ENCODE measurements at places on chromosomes 3 and 15. TPM values are rescaled to one million over a fixed set of nuclear protein-coding genes. Genes with fewer than 3 reads are reported as not detected.

DNA sequence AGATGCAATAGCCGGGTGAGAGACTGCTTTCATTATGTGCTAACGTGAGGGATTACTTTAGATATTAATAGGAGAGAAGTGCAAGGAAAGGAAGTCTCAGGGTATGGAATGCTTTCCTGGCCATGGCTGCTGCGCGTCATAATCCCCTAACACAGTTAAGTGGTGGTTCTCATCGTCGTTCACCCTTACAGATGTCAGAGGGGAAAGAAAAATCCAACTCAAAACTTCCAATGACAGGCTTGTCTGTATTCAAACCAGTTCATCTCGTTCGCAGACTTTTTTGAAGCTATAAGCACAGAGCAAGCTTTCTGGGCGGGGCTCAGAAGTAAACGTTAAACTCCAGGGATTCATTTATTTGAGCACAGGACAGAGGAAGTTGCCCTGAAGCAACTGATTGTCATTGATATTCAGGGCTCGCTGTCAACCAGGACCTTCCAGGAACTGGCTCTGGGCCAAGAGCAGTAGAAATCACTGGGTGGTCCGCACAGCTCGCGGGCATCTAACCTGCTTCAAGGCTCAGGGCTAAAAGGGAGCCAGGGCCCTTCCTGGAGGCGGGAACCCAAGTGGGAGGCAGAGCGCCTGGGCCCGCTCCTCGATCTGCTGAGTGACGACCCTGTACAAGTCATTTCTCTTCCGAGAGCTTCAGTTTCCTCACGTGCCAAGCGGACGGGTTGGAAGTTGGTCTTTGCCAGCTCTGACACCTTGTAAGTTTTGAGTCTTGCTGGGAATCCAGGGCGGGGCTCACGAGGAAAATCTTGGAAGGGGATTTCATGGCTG, 1.1 kb upstream of the LPP start:
- no peak for DNase-seq

DNA sequence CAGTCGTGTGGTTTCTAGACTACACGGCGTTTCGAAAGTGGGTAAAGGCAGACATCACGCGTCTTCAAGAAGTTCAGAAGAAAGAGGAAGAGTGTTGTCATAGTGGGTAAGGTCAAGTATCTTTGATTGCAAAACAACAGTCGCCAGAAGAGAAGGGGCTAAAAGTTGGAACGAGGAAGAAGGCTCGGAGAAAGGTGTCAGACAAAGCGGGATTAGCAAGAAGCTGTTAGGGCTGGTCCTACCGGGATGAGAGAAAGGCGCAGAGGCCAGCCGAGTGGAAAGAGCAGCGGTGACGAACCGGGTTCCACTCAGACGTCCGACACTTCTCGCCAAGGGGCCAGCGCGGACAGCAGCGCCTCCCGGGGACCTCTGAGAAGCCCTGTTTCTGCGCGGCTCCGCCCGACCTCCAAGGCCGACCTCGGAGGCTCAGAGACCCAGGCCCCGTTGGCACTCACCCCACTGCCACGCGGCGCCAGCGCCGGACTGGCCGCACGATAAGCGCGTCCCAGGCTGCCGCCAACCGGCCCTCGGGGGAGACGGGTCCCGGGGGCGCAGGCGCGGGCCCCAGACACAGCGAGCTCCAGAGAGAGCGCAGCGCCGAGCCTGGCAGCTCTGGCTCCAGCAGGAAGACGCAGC, 436 bp downstream of the ADPGK start:
- DNase-seq = no peak

- no peak for DNase-seq
These were observed 65.1 kb downstream of the GLCE start for GRCh38 chr15:69225355-69226022.

DNA sequence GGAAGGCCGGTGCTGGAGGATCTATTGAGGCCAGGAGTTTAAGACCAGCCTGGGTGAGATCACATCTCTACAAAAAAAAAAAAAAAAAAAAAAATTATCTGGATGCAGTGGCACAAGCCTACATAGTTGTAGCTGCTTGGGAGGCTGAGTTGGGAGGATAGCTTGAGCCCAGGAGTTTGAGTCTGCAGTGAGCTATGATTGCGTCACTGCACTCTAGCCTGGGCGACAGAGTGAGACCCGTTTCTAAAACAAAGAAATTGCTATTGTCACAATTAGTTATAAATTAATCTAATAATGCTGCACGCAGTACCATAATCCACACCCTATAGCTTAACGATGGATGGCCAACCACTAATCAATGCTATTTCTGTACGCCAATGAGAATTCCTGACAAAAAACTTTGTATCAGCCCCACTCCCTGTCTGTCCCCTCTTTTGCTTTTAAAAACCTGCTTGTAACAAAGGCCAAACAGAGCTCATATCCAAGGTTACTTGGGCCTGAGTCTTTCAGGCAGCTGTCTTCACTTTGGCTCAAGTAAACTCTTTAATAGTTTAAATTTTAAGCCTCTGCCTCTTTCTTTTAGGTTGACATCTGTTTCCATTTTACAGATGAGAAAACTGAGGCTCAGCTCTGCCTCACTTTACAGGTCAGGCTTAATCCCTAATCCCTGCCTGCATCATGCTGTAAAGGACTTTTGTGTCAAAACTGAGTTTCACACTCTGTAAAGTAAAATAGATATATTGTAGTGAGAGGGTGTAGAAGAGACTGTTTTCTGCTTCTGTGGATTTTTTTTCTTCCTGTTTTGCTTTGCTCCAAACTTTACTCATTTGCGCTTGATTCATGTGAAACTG, 10.9 kb downstream of the FLNB start:
- no peak for DNase-seq

- DNase-seq = no peak
These were observed 454.1 kb upstream of the IL12A start for GRCh38 chr3:159534496-159534895.

DNA sequence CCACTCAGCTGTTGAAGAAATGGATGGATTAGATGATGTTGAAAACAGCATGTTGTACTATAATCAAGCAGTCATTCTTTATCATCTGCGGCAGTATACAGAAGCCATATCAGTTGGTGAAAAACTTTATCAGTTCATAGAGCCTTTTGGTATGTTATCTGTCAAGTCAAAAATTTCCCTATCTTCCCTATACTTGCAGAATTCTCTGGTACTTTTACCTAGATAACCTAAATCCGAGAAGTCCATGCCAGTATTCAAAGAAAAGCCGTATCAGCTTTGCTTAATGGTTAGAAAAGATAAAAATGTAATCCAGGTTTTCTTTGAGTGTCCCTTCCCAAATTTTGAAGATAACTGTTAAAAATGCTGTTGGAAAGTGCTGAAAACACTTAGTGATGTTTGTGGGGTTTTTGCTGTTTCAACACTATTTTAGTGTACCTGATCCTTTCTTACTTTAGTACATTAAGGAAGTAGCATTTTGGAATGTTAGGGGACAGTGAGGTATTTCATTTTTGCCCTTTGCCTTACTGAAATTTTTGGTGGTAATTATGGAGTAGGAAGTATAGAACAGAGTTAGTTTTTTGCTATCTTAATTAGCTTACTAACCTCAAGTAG, 23.8 kb downstream of the CNOT10 start:
- no peak for DNase-seq

- no peak for DNase-seq
These were observed 3.7 kb downstream of the PBRM1 start for GRCh38 chr3:52682016-52682415.

DNA sequence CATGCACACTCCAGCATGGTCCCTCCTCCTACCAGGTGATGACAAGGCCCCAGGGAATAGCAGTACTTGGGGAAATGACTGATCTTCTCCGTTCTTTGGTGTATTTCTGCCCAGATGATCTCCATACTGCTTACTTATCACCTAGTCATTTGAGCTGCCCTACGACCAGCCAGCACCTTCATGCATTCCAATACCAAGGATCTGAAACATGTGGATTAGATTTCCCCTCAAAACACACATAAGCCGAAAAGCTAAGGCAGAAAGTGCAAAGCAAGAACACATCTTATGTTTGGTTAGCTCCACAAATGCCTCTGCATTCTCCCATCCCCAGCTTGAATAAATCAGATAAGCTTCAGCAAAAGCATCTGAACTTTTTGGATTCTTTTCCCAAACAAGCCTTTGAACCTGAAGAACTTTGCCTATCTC, 64.8 kb upstream of the BCL6 start:
- no peak for DNase-seq

GRCh38 chr15:51163843-51164242, 69.1 kb upstream of the TNFAIP8L3 start:
- DNase-seq = no peak

DNA sequence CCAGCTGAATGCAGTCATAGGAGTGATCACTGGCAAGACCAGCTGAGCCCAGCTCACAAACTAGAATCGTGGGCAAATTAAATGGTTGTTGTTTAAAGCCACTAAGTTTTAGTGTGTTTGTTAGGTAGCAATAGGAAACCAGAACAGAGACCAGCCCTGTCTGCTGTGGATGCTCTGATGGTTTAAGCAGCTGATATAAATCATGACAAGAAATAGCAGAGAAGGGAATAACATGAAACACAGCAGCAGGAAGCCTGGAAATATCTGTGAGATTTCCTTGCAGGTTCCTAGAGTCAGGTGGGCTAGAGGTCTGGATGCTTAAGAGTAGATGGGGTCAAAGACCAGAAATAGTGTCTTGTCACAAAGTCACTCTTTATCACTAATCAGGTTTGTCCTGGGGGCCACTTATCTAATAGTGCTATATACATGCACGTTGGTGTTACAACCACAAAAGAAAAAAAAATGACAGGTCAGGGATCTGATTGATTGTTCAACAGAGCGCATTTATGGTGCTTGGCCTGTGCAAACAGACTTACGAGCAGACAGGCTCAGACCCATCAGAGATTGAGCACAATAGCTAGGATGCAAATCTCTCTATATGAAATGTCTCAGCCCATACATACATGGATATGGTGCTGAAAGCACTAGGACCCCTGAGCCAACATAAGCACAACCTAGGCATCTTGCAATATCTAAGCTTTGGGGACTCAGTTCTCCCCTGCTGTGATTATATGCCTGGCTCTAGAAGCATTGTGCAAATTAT, 967.7 kb downstream of the AGBL1 start:
- no peak for DNase-seq

- no peak for DNase-seq
These were observed at the start of gene CRABP1 for GRCh38 chr15:78340231-78341056. TSS of gene CRABP1 (plus strand) at chr15:78340353. CDS start at chr15:78340429, 76 bp downstream.

DNA sequence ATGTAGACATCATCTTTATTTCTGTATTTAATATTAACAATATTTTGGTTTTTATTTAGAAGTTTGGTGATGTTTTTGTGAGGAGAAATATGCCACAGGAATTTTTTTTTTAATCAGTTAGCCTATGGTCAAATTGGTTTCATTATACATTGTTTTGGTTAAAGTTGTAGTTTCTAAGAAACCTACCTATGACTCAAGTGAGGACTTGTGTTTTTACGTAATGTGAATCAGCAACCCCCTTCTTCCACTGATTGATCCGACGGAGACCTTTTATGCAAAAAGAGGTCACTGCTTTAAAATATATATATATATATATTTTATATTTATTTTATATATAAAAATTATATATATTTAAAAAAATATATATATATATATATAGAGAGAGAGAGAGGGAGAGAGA, 698.1 kb downstream of the FHIT start:
- no peak for DNase-seq

- no peak for DNase-seq
These were observed 32.3 kb downstream of the TKT start for GRCh38 chr3:53223541-53223966.

GRCh38 chr15:70505411-70505919, 257.9 kb downstream of the UACA start:
- DNase-seq = no peak

- DNase-seq = no peak
These were observed 275.2 kb upstream of the CBLB start for GRCh38 chr3:106144030-106144429.

- DNase-seq = no peak
These were observed 8.1 kb downstream of the CISH start for GRCh38 chr3:50603261-50604109.

GRCh38 chr15:39181056-39181747, 399.7 kb upstream of the THBS1 start:
- no peak for DNase-seq

GRCh38 chr15:40785164-40785563, 15.4 kb downstream of the C15orf62 start:
- DNase-seq = no peak

FOXL2 gene
- total RNA-seq = not detected

MANF gene
- 45.0 TPM for total RNA-seq

GPR87 gene
- total RNA-seq = not detected

ZIC4 gene
- not detected for total RNA-seq

SAMMSON gene
- not detected for total RNA-seq

TKT gene
- total RNA-seq = 91.7 TPM

KBTBD13 gene
- total RNA-seq = not detected

CSPG5 gene
- total RNA-seq = 0.46 TPM

TRH gene
- not detected for total RNA-seq

SERINC4 gene
- total RNA-seq = 0.57 TPM

FANCD2OS gene
- total RNA-seq = not detected
